SIG-M5 (cell line): ENCODE measurements at places on chromosomes 12 and 14.

DNA sequence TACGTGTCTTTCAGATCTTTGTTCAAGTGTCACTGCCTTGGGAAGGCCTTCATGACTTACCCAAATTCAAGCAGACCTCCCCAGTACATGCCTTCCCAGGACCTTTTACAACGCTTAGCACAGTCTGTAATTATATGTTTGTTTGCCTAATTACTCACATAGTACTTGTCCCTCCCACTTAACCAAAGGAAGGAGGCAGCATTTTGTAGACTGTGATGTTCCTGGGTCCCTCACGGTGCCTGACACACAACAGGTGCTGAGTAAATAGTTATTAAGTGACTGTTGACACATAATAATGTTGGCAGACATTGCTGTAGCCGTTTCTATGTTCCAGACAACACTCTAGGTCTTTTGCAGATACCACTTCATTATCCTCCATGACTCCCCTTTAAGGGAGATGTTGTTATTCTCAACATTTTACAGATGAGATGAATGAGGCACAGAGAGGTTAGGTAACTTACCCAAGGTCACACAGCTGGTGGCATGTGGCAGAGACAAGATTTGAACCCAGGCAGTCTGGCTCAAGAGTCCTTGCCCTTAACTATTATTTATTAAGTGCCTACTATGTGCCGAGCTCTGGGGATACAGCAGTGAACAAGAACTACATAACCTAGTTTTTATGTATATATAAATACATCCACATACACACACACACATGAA lies 130.7 kb downstream of the PHETA1 start:
- DNase-seq, result no peak

DNA sequence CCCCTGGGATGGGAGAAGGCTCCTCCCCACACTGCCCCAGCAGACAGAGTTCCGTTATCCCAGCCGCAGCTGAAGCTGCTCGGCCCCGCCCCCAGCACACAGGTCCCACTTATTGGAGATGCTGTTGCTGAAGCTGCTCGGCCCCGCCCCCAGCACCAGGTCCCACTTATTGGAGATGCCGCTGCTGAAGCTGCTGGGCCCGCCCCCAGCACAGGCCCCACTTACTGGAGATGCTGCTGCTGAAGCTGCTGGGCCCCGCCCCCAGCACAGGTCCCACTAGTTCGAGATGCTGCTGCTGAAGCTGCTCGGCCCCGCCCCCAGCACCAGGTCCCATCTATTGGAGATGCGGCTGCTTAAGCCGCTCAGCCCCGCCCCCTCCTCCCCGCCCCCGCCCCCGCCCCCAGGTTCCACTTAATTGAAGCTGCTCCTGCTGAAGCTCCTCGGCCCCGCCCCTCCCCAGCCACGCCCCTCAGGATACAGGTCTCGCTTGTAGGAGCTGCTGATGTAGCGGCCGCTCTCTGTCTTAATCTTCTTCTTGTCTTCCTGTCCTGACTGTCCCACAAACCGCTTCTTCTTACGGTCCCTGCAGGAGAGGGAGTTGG lies 12.0 kb downstream of the CFAP73 start:
- DNase-seq, result no peak

DNA sequence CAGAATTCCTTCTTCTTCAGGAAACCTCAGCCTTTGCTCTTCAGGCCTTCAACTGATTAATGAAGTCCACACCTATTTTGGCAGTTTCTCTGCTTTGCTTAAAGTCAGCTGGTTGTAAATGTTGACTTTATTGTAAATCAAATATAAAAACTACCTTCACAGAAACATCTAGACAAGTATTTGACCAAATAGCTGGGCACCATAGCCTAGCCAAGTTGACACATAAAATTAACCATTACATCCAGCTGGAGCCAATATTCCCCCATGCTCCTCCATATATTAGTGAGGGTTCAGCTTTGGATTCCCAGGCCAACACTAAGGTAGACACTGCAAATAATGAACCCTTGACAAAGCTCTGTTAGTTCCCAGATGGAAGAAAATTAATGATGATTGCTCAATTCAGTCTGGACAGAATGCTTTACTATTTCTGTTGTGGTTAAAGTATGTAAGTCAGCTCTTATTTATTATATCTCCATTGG lies 125.5 kb downstream of the ZFP36L1 start:
- DNase-seq, result no peak

- DNase-seq, result no peak
These were observed 43.0 kb downstream of the CCNK start for GRCh38 chr14:99524091-99524661.

GRCh38 chr12:71134405-71134804 lies 23.4 kb downstream of the TSPAN8 start:
- DNase-seq, result no peak

- no peak for DNase-seq
These were observed 378.8 kb downstream of the ALG10 start for GRCh38 chr12:34400986-34401658.

- DNase-seq, result no peak
These were observed 235.0 kb upstream of the PDZRN4 start for GRCh38 chr12:40953076-40953475.

DNA sequence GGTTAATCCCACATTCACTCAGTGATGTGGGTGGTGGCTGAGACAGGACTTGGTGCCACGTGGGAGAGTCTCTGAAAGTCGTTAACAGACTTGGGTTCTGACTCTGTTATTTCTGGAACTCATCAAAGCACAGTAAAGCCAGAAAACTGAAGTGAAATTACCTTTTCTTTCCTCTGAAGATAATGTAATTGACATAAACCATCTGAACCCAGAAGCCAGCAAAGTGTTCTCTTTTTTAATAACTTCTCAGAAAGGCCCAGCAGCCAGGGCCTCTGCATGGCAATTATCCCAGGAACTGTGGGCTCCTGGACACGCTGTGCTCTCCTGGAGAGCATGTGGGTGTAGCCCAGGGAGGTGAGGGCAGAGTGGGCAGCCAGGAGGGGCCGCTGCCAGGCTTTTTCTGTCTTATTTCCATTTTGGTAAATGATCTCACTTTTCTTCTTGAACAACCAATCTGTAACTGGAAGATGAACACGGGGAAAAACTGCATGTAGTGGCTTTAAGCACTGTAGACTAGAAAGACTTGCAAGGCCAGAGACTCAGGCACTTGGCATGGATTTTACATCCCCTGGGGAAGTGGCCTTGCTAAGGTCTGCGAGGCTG lies 444.1 kb upstream of the TMEM132C start:
- no peak for DNase-seq

DNA sequence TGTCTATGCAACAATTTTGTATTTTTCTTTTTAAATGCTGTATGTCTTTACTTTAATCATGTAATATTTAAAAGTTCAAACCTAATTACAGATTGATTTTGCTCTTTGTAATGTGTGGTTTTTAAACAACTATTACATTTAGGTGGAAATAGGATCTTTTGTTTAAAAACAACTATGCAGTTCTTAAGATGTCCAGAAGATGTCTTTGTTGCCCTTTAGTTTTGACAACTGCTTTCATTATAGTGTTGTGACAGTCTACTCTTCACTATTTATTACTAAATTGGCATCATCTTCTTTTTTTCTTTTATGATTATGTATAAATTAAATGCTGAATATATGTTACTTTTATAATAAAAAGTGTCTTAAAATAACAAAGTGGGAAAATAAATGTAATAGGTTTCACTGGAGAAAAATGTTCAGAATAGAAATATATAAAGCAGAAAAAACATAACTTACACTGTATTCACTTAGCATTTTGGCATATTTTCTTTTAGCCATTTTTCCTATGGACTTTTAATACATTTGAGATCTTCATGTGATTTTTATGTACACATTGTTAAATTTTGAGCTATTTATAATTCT lies 27.1 kb upstream of the PCNX4 start:
- no peak for DNase-seq

GRCh38 chr12:55901881-55902490 lies 25.7 kb downstream of the PYM1 start:
- DNase-seq, result no peak

GRCh38 chr12:81221681-81222080 lies 143.8 kb downstream of the ACSS3 start:
- no peak for DNase-seq

DNA sequence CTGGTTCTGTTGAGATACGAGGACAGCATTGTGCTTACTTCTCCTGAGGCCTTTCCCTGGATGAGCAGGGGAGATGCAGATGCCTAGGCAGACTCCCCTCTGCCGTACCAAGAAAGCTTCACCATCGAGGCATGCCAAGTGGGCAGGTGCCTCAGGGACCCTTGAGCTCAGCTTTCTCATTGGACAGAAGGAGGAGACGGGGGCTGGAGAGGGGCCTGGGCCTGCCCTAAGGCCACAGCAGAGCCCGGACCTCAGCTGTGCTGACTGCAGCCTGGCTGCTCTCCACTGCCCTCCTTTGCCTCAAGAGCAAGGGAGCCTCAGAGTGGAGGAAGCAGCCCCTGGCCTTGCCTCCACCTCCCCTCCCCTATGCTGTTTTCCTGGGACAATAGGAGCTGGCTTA lies 23.4 kb downstream of the SERPINA1 start:
- no peak for DNase-seq

GRCh38 chr14:95533391-95533821 lies 1.4 kb upstream of the GLRX5 start:
- no peak for DNase-seq

GRCh38 chr14:26289891-26290486 lies 307.8 kb downstream of the NOVA1 start:
- no peak for DNase-seq

DNA sequence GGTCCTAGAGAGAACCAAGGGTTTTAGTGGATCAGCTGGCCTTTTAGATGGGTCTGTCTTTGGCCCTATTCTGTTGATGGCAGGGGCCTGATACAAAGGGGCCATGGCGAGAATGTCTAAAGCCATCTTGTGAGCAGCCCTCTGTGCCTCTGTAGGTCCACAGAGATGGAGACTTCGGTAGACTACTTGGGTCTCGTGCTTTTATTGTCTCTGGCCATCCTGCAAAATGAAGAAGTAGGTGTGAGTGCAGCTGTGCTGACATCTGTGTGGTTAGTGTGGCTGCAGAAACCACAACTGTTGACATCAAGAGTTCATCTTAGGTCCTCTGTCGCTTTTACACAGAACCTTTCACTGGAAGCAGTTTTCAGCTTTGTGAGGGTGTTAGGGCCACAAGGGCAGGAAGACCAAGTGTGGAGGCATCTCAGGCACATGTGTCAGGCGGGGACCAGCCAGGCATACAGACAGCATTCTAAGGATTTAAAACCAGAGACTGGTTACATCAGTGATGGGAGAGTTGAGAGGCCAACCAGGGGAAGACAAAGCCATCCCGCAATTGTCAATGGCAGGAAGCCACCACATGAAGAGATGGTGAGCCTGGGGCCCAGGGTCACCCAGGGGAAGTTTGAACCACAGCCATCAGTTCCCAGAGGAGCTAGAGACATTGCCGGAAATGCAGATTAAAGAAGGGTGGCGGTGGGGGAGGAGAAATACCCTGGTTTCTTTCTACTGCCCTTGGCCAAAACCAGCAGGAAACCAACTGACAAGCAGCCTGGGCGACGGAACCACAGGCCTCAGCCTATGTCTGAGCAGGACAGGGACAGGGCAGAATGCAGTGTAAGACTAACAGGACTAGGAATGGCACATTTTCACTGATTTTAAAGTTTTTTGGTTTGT lies 13.0 kb upstream of the TPCN1 start:
- DNase-seq, result peak; percentile 95

GRCh38 chr14:20486684-20487395 lies 17.6 kb downstream of the PNP start:
- DNase-seq, result no peak

GRCh38 chr12:41250748-41251147 lies 62.6 kb downstream of the PDZRN4 start:
- DNase-seq, result no peak

GRCh38 chr14:46197856-46198255 lies 453.7 kb downstream of the RPL10L start:
- no peak for DNase-seq

- DNase-seq, result no peak
These were observed 1.7 kb downstream of the PRICKLE1 start for GRCh38 chr12:42587601-42588523.

GRCh38 chr12:58104351-58104755 lies 163.0 kb downstream of the ATP23 start:
- DNase-seq, result no peak

- DNase-seq, result no peak
These were observed 26.7 kb downstream of the GTF2A1 start for GRCh38 chr14:81193924-81194633.

GRCh38 chr14:96176275-96176674 lies 28.4 kb upstream of the BDKRB2 start:
- DNase-seq, result no peak

DNA sequence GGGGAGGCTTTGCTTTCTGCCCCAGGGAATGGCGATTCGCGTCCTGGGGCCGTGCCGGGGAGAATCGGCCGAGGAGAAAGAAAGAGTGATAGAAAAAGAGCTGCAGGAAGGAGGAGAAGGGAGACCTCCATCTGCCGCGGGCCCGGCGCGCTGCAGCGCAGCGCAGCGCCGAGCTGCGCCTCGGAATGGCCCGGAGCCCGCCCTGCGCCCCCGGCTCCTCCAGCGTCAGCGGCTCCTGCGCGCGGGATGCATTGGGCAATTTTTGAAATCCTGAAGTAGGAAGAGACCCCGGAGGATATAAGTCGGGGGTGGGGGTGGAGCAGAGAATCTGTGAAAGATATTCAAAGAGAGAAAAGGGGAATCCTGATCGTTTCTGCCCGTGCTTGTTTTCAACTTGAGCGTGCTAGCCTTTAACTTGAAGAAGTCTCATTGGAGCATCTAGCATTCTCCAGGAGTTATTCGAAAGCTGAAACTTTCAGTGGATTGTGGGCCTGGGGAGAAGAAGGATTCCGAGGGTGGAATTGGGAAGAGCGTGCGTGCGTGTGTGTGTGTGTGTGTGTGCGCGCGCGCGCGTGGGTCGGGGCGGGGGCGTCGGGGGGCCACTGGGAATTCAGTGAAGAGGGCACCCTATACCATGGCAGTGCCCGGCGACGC lies 441 bp downstream of the PDE3A start:
- no peak for DNase-seq

DNA sequence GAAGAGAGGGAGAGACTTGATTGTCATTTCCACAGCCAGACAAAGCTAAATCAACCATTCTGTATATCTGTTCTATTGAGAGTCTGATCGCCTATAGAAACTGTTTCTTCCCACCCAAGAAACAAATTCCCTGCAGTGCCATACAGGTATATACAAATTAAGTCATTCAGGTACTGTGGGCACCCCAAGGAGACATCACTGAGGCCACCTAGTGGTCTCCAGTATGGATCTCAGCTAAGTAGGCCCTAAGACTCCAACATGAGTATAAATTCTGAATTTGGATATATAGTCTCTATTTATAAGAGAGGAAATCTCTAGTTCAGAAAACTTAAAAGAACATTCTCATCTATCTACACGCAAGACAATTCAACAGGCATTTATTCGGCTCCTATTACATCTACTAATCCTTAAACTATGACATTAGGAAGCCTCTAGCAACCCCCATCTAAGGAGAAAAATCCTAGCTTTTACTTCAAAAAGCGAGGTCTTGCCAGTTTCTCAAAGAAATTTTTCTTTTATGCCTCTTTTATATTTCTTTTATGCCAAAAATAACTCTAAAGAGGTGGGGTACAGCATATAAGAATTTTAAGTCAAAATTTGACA lies 62.6 kb downstream of the DCAF5 start:
- DNase-seq, result no peak

GRCh38 chr12:30930641-30931040 lies 4.1 kb downstream of the TSPAN11 start:
- no peak for DNase-seq
